CD4-positive, alpha-beta memory T cell (primary cell): ENCODE measurements at places on chromosomes 4 and X.

DNA sequence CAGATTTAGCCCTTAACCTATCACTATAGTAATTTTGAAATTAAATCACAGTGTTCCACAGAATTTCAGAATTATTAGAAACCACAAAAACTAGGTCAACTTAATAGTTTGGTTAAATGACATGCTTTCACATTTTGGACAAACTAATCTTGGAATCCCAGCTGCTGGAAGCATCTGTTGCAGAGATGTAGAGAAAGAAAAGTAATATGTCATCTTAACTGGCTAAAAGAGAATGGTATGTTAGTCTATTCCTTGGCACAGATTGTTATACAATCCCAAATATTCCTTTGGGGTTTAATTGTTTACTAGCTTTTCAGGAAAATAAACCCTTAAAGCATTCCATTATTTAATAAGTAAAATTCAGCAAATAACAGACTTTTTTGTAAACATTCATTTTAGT lies 519.9 kb downstream of the IL15 start:
- no peak for DNase-seq

DNA sequence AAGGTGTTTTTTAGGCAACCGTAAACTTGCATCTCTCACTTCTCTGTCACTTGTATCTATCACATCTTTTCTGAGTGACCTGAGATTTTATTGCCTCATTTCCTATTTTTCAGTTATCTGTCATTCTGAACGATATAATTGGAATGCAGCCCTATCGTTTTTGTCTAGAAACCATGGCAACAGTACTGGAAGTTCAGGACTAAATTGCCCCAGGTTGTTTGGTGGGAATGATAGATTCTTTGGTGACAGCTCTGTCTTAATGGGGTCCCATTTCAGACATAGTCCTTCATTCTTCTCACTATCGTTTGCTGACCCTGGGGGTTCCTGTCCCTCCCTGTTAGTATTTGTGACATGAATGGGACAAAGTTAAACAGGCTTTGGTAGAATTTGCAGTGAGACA lies 267.7 kb upstream of the GALNT7 start:
- DNase-seq = no peak

GRCh38 chr4:95080969-95081368 lies 323.2 kb downstream of the BMPR1B start:
- DNase-seq = no peak

GRCh38 chr4:47705326-47705981 lies 132.4 kb downstream of the CORIN start:
- DNase-seq = no peak

GRCh38 chrX:8679550-8679949 lies 52.4 kb downstream of the ANOS1 start:
- DNase-seq = no peak

DNA sequence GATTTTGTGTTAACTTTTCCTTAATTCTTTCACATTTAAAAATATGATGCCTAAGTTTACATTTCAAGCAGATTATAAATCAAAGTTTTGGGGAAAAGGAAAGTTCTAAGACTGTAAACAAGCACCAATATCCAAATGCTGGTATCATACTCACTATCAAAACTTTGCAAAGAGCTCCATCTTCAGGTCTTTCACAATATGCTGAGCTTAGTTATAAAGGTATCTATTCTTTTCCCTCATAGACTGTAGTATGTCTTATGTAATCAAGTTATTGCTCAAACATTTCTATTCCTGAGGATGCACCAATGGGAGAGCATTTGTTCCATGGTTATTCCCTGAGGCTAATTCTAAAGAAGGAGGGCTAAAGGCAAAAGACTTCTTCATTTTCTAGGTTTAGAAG lies 207.9 kb upstream of the FAM241A start:
- DNase-seq = no peak

- no peak for DNase-seq
Measured at GRCh38 chr4:16995451-16995850, 97.0 kb upstream of the LDB2 start.

DNA sequence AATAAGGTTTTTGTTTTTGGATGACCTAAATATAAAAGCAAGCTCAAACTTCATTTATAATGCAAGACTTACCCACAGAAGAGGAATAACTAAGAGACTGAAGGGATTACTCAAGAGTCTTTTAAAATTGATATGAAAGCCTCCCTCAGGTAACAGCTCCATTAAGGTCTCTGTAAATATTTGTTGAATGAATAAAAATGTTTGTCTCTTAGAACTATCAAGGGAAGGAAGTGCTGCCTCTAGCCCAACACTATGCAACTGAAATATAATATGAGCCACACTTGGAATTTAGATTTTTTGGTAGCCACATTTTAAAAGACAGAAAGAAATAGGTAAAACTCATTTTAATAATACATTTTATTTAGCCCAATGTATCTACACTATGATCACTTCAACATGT lies 127.8 kb downstream of the SH3RF1 start:
- DNase-seq = no peak

DNA sequence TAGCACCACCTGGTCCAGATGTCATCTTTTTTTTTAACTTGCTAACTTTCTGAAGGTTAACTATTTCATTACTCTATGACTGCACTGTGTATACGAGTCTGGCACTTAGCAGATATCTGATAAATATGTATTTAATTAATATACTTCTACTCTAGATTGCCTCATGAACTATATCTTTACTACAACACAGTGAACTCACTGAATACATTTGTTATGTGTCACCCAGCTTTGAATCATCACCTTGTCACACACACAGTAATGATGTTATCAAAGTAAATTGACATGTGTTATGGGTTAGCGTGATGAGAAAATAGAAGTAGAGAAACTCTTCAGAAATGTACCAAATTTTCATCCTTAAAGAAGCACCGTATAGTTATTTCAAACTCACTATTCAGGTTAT lies 419.3 kb upstream of the ADGRL3 start:
- no peak for DNase-seq

DNA sequence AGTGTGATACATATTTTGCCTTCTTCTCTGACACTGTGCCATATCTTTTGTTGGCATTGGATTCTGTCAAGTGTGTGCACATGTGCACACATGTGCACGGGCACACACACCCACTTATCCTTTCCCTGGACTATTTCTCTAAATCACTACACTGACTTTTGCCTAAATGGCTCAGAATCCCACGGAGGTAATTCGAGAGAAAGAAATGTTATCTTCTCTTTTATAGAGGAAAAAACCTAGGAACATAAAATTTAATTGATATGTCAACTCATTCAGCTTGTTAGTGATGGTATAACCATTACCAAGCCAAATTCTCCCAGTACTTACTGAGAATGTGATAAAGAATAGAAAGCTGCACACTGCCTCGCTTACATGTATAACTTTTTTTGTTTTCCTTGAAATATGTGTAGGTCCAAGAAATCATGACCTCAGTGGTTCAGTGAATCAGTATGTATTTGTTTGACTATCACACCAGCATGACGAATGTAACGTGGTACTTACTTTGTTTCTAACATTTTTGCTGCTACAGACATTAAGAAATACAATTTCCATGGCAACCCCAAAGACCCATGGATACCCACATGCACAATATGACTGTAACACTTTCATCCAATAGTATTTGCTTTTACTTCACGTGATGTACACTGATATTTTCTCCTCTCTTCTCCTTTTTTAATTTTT lies 163.0 kb downstream of the PCDH7 start:
- DNase-seq = no peak

DNA sequence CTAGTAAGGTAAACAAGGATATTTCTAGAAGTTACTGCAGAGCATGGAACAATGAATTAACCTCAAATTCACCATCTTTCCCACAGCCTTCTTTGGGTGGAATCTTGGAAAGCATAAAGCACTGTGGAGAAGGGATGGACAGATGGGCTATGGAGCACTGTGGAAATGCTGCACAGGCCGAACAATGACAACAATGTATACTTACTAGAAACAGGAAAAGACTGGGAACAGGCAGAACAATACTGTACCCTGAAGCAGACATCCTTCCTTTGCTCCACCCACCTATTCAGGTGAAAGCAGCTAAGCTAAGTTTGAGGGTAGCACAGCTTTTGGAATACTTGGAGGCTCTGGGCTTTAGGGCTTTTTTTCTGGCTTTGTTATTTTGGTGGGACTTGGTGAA lies 250.6 kb upstream of the KLF8 start:
- DNase-seq = no peak

DNA sequence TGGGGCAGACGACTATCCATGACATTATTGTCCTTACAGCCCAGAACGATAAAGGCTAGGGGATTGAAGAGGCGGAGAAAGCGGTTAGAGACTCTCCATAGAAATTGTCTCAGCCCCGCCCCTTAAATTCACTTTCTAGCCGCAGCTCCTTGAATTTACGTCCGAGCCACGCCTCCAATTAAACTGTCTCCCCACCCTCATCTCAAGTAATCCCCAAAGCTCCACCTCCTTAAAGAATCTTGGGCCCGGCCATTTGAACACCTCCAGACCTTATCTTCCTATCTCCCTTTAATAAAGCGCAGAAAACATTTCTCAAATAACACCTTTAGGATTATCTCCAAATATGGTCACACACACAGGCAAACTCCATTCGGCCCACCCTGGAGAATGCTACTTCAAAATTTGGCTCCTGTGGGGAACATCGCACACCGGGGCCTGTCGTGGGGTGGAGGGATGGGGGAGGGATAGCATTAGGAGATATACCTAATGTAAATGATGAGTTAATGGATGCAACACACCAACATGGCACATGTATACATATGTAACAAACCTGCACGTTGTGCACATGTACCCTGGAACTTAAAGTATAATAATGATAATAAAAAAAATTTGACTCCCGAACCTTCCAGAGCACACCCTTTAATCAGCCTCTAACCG lies 7.2 kb upstream of the MAGIX start:
- peak; percentile 27 for DNase-seq

DNA sequence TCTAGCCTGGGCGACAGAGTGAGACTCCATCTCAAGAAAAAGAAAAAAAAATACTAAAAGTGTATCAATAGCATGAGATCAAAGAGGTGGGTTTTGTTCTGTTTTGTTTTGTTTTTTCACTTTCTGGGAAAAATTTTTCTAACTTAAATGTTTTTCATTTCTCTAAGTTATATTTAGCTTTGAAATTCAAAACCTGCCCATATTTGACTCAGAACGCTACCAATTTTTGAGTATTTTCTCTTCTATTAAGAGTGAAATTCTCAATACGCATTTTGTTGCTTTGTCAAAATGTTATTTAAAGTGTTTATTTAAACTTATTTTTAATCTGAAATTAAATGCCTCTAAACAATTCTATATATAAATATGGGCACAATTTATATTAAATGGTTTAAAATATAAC lies 39.6 kb downstream of the GSTCD start:
- DNase-seq = no peak

DNA sequence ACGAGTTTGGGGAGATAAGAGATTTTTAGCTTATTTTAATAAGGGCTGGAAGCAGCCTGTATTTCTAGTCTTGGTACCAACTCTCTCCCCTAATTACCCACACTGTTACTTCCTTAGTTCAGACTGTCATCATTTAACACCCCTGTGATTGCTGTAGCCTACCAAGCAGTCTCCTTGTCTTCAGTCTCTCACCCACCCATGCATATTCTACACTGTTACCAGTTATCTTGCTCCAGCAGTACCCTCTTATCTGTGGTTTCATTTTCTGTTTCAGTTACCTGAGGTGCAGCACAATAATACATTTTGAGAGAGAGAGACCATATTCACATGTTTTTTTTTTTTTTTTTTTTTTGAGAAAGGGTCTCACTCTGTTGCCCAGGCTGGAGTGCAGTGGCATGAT lies 80.2 kb downstream of the DIAPH2 start:
- no peak for DNase-seq

DNA sequence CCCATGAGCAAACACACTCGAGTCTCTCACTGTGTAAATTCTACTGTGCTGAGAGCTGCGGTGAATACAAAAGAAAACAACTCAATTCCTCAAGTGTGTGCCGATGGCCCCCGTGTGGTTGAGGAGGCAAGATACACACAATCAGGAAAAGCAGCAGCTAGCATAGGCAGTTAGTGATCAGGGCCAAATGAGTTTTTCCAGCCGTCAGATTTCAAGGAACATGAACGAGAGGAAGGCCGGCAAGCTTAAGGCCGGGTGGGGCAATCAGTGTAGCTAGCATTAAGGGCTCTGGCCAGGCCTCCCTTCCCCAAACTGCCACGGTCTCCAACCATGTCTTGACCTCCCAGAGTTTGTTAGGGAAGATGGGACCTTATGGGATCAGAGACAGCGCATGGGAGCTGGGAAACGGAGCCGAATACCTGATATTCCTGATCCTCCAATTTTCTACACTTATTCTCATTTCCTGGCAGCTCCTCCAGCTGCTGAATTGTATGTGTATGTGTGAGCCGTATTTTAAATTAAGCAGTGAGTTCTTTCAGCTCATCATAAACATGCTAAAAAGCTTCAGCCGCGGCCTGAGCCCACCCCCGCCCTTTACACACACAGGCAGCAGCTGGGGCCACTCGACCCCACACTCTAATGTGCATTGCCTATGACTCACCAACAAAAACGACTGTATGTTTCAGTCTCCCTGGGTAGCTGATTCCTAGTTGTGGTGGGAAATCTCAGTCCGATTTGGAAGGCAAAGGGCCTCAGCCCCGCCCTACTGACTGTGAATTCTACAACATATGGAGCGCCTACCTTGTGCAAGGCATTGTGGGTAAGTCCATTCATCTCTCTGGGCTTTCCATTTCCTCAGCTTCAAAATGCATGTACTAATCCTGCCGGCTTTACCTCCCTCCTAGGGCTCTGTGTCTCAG lies 59.9 kb downstream of the RTL9 start:
- DNase-seq = no peak

DNA sequence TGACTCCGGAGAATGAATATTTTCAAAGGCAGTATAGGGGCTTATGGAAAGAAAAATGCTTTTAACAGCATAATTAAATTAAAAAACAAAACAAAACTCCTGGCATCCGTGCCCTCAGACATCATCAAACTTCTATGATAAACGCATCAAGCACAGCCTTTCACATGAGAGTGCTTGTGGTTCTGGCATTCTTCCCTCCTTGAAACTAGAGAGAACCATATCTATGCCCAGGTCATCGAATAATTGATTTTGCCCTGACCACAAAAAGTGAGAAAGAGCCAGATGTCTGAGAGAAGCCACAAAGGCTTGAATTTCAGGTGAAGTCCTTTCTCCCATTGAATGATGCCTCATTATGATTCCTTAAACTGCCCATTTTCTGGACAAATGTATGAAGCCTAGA lies 286.8 kb downstream of the CBLL2 start:
- no peak for DNase-seq

- DNase-seq = peak; percentile 41
Measured at GRCh38 chr4:13483768-13484121, 395 bp downstream of the RAB28 start.

GRCh38 chrX:18047491-18047890 lies 173.2 kb downstream of the BEND2 start:
- DNase-seq = no peak

- DNase-seq = no peak
Measured at GRCh38 chr4:88003261-88003660, 4.2 kb upstream of the PKD2 start.

- DNase-seq = no peak
Measured at GRCh38 chrX:35696760-35697234, 101.3 kb upstream of the MAGEB16 start.

DNA sequence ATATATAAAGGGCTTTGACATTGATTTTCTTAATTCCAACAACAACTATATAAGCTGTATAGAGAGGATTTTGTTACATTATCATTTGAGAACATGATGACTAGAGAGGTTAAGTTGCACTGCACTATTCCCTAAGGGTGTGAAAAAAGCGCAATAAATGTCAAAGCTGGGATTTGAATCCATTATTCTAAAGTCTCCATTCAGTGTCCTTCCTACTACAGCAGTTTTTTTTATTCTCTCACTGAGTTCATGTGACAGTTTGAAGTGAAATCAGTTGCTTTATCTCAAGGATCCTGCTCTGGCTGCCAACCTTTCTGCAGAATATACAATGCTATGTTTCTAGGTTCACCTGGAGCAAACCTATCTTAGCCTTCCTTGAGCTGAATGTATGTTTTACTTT lies 177.5 kb downstream of the ANKRD50 start:
- DNase-seq = no peak
